ENCODE measurements at places on chromosomes 13 and 19. TPM values are rescaled to one million over a fixed set of nuclear protein-coding genes. Genes with fewer than 3 reads are reported as not detected.

Gene URAD
- not detected for total RNA-seq

Gene SHISA7
- total RNA-seq = not detected

Gene CBY2
- 0.21 TPM for total RNA-seq

Gene ZNF506
- total RNA-seq = 71.5 TPM

Gene TINCR
- total RNA-seq = 0.84 TPM

Gene KRTDAP
- not detected for total RNA-seq

Gene SPRY2
- total RNA-seq = 3.1 TPM

Gene ZNF583
- 1.0 TPM for total RNA-seq

Gene LILRA2
- total RNA-seq = 41.5 TPM

Gene KIR2DL1
- total RNA-seq = 1.2 TPM

Gene SIAH3
- total RNA-seq = 0.31 TPM

Gene LGALS7B
- not detected for total RNA-seq

Gene NLRP9
- total RNA-seq = not detected

Gene IZUMO4
- total RNA-seq = 2.9 TPM

Gene PCDH17
- under 0.01 TPM for total RNA-seq

Gene PLPPR3
- not detected for total RNA-seq

Gene SMIM24
- total RNA-seq = not detected

Gene KLF1
- total RNA-seq = not detected

Gene KLK1
- not detected for total RNA-seq

Gene CADM4
- total RNA-seq = 0.42 TPM

Gene TSSK6
- total RNA-seq = 6.3 TPM

Gene CNN1
- 0.52 TPM for total RNA-seq

Gene FXYD5
- 179 TPM for total RNA-seq

Gene KLK11
- total RNA-seq = not detected

Gene HSPBP1
- total RNA-seq = 7.9 TPM

Gene PIK3R2
- 3.7 TPM for total RNA-seq

Gene ZNF350
- 34.5 TPM for total RNA-seq

Gene ADM5
- total RNA-seq = 0.84 TPM

Gene NLRP7
- total RNA-seq = 0.10 TPM

Gene HSH2D
- total RNA-seq = 32.2 TPM

Gene S1PR2
- total RNA-seq = 5.6 TPM

Gene GRK1
- total RNA-seq = not detected

Gene CNOT3
- total RNA-seq = 8.1 TPM

Gene TRPC4
- not detected for total RNA-seq

Gene ARHGAP35
- total RNA-seq = 9.9 TPM

Gene MCF2L
- total RNA-seq = 5.8 TPM

Gene NUMBL
- total RNA-seq = 3.1 TPM

Gene ZNF440
- total RNA-seq = 9.1 TPM

Gene COL5A3
- 1.0 TPM for total RNA-seq

Gene IL4I1
- 2.0 TPM for total RNA-seq

Gene DCT
- total RNA-seq = not detected

All from mononuclear cell (primary cell).